ENCODE measurements at places on chromosomes 3 and 15.

DNA sequence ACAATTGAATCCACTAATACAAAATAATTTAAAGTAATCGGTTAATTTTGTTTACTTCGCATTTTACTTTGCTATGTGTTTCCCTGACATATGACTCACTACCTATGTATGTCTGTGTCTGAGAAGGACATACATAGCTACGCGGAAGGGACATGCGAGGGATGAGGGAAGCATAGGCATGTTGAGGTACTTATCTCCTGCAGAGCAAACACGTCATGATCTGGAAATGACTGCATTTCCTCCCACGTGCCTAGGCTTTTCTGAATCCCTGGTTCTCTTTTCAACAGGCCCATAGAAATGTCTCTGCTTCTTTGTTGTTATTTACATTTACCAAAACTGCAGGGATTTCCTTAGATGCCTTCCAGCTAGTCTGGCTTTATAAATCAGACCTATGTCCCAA, 27.5 kb downstream of the ALCAM start:
- DNase-seq = no peak

- DNase-seq = no peak
Observed at GRCh38 chr3:49519296-49519695, 35.0 kb upstream of the BSN start.

- DNase-seq = no peak
Observed at GRCh38 chr3:157493627-157494550, 9.3 kb downstream of the VEPH1 start.

- no peak for DNase-seq
Observed at GRCh38 chr3:197961582-197961945, 1.5 kb downstream of the LMLN start.

DNA sequence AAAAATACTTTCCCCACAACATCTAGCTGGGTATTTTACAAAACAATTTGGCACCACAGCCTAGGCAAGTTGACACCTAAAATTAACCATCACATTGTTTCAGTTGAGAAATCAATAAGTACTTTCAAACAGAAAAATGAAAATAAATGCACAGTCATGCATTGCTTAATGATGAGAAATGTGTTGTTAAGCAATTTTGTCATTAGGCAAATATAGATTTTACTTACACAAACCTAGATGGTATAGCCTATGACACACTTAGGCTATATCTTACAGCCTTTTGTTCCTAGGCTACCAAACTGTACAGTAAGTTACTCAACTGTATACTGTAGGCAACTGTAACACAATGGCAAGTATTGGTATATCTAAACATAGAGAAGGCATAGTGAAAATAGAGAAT, 608.6 kb upstream of the BCHE start:
- no peak for DNase-seq
